LHCN-M2 (cell line): ENCODE measurements at places on chromosomes 12 and 14. TPM values are rescaled to one million over a fixed set of nuclear protein-coding genes. Genes with fewer than 3 reads are reported as not detected.

RBP5 gene
- total RNA-seq, result not detected in 2 replicates

TMEM263 gene
- total RNA-seq, result 70.2 and 83.0 TPM in 2 replicates

EML5 gene
- total RNA-seq, result 0.06 and 0.17 TPM in 2 replicates

HOXC9 gene
- 7.8 and 8.8 TPM in 2 replicates for total RNA-seq

BDKRB2 gene
- total RNA-seq, result 0.06 TPM in 1 of 2 replicates, not detected in the other

CIROP gene
- not detected in 2 replicates for total RNA-seq

PZP gene
- not detected in 2 replicates for total RNA-seq

NFE2 gene
- 0.06 TPM in 1 of 2 replicates, not detected in the other for total RNA-seq

ARHGEF25 gene
- total RNA-seq, result 13.8 and 14.6 TPM in 2 replicates

DNAJC22 gene
- total RNA-seq, result 1.1 and 1.4 TPM in 2 replicates

- DNase-seq, result no peak
Measured at GRCh38 chr14:75013290-75013689, 10.6 kb downstream of the EIF2B2 start.

- no peak for DNase-seq
Measured at GRCh38 chr12:49792181-49792970, 35.8 kb downstream of the NCKAP5L start.

- no peak for DNase-seq
Measured at GRCh38 chr12:85693093-85693665, 143.0 kb downstream of the RASSF9 start.

GRCh38 chr12:55636116-55636655 is 506 bp upstream of the OR10P1 start:
- no peak for DNase-seq

DNA sequence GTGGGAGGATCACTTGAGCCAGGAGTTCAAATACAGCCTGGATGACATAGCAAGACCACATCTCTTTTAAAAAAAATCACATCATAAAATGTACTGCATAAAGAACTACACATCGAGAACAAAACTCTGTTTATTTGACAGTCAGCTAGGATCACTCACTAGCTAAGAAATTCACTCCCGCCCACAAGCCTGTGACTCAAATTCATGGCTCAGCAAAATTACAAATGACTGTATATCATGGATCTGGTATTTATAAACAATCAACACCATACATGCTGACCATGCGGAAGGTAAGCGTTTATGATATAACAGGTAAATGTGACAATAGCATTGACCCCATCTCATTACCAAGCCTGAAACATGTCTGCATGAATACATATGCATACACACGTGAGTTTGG is 206.5 kb downstream of the EFCAB11 start:
- DNase-seq, result no peak

DNA sequence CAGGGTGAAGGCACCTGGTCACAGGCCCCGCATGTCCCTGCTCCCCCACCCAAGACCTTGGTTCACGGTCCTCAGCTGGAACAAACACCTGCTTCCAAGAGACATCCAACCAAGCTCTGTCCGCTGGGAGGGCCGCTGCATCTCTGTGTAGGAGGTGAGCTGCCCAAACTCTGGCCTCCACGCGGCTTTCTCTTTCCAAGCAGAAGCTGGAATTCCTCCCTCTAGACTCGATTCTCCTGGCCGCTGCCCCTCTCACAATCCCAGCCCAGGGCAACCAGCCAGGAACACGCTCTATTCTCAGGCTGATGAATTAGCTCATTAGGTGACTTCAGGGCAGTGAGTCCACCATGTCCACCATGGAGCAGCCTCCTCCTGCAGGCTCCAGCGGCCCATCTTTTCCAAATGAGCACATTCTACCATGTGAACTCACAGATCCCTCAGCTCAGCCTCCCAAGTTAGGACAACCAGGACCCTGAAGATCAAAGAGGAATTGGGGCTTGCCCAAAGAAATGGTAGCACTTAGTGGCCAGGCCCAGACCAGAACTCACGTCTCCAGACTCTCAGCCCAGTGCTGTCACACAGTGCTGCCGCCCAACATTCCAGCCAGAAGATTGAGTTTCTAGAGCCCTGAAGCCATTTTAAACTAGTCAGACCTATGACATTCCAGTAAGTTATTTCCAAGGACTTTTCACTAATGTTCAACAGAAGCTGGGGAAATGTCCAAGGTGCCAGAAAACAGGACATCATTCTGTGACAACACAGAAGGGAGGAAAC is 146.6 kb downstream of the ANO2 start:
- no peak for DNase-seq

- DNase-seq, result no peak
Measured at GRCh38 chr12:121009741-121010140, 6.5 kb downstream of the C12orf43 start.

DNA sequence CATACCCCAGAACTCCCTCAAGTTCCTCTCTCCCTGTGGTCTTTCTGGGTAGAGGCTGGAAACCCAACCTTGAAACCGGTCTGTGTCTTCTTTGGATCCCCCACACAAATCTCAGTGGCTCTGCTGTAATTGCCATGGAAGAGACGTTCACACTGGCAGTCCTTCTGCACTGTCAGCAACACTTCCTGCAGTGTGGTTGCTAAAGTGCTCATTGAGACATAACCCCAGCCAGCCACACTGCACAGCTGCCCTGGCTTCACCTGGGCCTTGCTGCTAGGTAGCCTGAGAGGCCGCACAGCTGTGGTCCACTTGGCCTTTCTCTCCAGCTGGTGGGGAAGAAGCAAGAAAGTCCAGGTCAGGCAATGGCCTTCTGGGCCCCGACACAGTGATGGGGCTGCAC is 2.4 kb downstream of the GZMH start:
- DNase-seq, result no peak

GRCh38 chr12:32205731-32206130 is 99.1 kb downstream of the BICD1 start:
- DNase-seq, result no peak

DNA sequence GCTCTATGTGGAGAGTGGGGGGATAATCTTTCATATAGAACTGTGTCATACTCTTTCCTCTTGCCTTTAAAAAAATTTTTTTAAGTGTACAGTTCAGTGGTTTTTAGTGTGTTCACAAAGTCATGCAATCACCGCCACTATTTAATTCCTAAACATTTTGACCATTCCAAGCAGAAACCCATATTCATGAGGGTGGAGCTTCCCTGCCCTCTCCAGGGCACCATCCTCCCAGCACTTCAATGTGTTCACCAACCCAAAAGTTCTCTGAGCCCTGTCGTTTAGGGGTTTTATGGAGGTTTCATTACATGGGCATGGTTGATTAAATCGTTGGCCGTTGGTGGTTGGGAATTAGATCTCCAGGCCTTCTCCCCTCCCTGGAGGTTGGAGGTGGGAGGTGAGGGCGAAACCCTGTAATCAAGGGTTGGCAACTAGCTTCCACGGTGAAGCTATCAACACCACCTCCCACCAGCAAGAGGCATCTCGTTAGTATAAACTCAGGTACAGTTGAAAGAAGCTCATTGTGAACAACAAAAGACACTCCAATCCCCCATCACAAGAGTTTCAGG is 42.8 kb upstream of the WNK1 start:
- DNase-seq, result no peak

DNA sequence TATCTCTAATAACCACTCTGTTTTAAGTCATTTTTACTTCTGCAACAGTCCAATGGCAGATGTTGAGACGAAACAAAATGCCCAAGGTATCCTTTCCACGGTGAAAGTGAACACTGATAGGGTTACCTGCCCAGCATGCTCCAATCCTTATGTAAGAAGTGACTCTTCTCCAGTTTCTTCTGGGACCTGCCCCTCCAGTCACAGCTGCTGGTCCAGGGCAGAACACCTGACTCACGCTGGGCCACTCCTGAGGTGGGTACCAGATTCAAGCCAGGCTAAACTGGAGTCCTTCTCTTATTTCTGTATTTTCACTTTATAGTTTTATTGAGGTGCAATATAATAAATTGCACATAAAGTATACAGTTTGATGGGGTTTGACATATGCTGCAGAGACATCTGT is 16.7 kb downstream of the NT5DC3 start:
- no peak for DNase-seq

- DNase-seq, result no peak
Measured at GRCh38 chr14:72500234-72500838, 393.6 kb downstream of the DPF3 start.

GRCh38 chr14:23173796-23174195 is 9.7 kb downstream of the SLC7A8 start:
- no peak for DNase-seq

GRCh38 chr12:120971299-120972180 is 6.8 kb upstream of the HNF1A start:
- peak; percentile 62 for DNase-seq
